Neuronal stem cell (in vitro differentiated cells): ENCODE measurements at places on chromosomes 3 and 15.

- DNase-seq, result no peak
These were observed 140.7 kb upstream of the RARB start for GRCh38 chr3:25287291-25287884.

GRCh38 chr15:99536422-99537040 is 29.3 kb upstream of the MEF2A start:
- DNase-seq, result no peak

GRCh38 chr3:141305436-141305835 is 62.9 kb upstream of the ZBTB38 start:
- no peak for DNase-seq

DNA sequence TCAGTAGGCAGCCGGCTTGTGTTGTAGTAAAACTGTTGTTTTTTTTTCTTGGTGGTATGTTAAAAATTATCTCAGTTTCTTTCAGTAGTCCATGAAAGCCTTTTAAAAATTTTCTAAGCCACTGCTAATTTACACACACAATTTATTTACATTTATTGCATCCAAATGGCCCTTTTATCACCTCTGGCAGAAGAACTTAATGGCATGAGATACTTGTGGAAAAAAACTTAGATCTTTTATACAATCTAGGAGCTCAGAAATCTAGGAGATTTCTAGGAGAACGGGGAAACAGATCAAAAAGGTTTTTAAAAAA is 1.4 kb downstream of the PPP2R3A start:
- no peak for DNase-seq

DNA sequence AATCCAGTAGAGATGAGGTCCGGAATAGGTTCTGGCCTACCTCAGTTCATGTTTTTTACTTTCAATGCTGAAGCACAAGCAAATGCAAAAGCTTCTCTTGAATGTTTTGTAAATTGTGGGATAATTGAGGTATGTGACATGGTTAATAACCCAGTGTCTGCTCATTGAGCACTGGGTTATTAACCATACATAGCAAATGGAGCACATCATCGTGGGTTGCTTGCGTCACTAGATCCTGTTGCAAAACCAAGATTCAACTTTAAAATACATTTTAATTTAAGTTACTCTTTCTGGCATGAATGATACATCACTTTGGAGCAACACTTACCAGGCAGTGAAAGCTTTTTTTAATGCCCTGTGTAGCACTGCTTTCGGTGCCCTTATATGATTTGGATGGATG is 165.6 kb downstream of the IGF1R start:
- DNase-seq, result no peak

GRCh38 chr3:114487502-114487901 is 193.7 kb downstream of the TIGIT start:
- no peak for DNase-seq

DNA sequence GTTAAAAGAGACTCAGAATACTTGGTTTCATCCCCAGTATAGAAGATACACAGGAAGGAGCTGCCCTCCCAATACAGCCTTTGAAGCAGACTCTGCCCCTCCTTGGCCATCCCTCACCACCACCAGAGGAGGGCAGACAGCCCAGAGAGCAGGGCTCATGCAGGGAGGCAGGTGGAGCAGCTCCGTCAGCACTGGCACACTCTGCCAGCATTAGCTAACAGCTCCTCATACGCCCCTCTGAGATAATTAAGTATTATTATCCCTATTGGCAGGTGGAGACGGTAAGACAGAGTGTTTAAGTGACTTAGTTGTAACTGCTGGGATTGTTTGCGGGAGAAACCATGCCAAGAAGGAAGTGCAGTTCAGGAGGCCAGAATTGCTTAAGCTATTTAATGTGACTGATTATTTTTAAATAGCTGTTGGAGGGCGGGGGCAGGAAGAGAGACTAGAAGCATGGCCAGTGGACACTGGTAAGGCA is 434.0 kb downstream of the EPHB1 start:
- DNase-seq, result no peak

DNA sequence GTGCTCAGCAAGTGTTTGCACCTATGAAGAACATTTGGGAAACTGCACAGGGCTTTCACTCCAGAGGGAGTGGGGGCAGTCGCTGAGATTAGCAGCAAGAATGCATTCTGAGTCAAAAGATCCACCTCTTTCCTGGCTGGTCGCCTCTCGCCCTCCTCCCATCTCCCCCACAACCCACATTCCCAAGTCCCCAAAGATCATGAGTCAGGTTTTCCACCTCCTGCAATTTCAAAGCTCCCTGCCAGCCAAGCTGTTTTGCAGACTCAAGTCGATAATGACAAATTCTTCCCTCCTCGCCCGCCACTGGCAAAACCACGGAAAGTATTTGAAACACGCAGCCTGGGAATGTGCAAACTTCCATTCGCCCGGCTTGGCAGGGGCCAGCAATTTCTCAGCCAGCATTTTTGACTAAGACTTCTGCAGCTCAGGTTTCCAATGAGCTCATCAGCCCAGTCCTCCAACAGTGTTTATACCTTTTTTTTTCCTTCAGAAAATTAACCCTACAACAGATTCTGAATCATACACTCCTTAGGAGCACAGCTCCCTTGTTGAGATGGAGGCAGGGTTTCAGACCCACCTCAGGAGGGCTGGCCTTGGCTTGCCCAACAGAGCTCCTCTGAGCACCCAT is 181.4 kb downstream of the SMAD6 start:
- peak; percentile 84 for DNase-seq

GRCh38 chr15:90126022-90126421 is 23.8 kb upstream of the IDH2 start:
- DNase-seq, result no peak

DNA sequence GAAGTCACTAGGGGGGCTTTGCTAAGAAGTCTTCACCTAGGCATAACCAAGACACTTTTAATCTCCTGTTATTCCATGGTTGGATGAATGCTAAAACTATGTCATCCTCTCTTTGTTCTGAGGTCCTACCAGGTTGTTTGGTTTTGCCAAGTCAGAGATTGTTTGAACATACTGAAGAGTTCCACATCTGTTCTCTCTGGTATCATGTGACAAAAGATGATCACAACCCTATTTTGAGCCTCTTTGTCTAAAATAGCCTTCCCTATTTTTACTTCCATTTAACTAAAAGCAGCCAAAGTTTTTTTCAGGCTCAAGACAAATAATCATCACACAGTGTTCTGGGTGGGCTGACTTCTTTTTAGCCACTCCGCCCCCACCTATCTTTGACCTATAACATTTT is 218.4 kb upstream of the LMCD1 start:
- DNase-seq, result no peak

DNA sequence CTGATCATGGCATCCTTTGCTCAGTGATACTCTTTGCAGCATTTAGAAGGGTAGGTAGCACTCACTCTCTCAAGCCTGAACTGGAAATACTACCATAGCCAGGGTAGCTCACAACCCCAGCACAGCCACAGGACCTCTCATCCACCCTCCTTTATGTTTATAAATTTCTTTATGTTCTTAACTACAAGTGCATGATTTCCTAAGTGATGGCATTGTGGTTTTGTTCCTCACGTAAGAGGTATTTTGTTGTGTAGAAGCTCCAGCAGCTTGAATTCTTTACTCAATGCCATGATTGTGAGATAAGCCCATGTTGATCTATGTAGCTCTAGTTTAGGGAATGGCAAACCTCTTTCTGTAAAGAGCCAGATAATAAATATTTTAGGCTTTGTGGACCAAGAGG is 7.9 kb upstream of the RTP3 start:
- no peak for DNase-seq

DNA sequence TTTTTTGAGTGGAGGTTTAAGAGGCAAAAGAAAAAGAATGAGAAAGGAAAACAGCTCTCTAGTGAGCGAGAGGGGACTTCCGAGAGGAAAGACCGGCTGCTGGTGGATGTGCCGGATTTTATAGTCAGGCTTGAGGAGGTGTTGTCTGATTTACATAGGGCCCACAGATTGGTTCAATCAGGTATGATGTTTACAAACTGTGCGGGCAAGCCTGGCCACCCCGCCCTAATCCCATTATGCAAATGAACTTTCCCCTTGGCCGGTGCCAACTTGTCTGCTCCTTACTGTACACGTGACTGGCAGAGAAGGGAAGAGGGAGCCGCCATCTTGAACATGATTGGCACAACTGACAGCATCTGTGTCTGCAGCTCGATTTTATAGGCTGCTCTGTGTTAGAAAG is 44.7 kb downstream of the FAM43A start:
- no peak for DNase-seq

- DNase-seq, result no peak
These were observed 119.5 kb upstream of the SPATA12 start for GRCh38 chr3:56940976-56941375.

DNA sequence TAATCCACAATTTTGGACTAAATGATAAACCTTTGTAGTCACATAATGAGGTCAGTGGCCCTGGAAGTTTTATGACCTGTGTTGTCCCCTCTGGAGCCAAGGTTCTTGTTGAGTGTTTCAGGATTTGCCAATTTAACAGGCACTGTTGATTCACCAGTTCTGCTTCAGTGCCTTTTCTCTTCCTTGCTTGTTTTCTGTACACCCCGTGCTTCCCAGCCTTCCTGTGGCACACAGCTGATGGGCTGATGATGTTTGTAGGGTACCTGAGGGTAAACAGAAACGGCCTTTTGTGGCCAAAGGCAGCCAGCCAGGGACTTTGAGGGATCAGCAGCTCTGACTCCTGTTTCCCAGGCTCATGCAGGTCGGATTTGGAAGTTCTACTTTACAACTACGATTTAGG is 13.3 kb downstream of the GYG1 start:
- DNase-seq, result no peak

GRCh38 chr3:58129041-58129770 is 81.6 kb downstream of the DNASE1L3 start:
- no peak for DNase-seq

GRCh38 chr15:91515188-91515754 is 338.2 kb upstream of the SLCO3A1 start:
- DNase-seq, result no peak

DNA sequence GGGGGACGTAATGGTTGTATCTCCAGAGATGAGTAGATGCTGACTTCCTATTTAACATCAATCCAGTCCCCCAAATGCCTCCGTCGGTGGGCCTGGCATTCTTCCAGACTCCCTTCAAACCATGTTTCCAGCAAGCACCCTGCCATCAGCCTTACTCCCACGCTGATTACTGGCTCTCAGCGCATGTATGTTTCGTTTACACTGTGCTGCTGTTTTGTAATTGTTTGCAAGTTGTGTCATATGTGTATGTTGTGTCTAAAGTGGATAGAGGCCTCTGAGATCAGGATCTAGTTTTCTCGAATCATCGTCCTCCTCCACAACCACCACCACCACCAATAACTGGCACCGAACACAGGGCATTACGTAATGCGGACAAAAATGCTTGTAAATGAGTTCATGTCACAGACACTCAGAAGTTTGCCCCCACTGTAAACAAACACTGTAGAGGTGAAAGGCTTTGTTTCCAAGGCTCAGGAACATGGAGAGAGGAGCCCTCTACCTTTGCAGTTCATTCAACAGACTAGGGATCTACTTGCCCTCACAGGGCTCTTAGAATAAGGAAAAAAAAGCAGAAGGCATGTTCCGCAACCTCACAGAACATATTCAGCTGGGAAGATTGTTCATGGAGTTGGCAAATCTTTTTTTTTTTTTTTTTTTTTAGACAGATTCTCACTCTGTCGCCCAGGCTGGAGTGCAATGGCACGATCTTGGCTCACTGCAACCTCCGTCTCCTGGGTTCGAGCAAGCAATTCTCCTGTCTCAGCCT is 46.1 kb upstream of the SEMA4B start:
- DNase-seq, result no peak

DNA sequence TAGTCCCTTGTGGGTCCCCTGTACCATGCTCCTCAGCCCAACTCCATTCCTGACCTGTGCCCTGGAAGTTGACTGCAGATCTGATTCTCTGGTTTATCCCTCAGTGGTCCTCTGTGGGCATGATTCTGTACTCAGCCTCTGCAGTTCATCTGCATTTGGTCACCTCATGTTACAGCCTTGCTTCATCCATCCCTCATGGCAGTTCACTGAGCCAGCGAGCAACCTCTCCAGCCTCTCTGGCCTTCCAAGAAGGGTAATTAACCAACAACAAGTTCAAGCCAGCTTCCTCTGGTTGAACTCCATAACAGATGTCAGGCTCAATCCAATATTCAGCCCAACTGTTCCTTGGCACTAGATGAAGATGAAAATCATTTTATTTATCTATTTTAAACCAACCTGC is 509.5 kb downstream of the NTRK3 start:
- no peak for DNase-seq

GRCh38 chr15:32053719-32054118 is 23.4 kb downstream of the CHRNA7 start:
- DNase-seq, result no peak

DNA sequence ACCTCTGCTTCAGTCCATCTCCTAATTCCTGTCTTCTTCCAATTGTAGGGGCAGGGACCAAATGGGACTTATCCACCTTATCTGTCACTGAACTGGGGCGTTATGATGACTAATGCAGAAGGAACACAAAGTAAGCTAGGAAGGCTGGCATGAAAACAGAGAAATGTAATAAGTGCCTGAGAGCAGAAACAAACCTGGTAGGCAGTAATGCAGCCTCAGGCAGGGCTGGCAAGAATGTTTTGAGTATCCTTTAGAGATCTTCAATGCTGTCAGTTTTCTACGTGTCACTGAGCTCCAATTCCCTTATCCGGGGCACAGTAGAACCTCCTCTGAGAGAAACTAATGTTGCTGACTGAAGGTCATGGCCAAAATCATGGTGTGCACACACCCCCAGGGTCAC is 246.2 kb upstream of the TBL1XR1 start:
- DNase-seq, result no peak

DNA sequence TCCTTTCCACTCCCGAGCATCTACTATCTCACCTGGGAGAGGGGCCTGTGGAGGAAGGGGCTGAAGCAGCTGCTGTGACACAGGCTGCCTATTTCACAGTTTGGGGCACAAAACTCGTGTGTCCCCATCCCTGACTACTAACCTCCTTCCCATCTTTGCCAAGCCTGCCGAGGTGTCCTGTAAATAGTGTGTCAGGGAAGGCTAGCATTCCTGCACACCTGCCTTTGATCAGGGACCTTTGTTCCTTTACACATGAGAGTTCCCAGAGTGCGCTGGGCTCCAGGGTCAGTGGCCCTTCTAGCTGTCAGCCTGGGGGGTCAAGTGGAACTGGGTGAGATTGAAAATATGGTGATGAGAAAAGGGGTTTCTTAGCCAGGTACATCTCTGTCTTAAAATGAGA is 13.0 kb upstream of the TF start:
- DNase-seq, result no peak
